CD4-positive, alpha-beta T cell treated with Interleukin-1 beta for 1 hour (primary cell): ENCODE measurements at places on chromosomes 6 and 20.

DNA sequence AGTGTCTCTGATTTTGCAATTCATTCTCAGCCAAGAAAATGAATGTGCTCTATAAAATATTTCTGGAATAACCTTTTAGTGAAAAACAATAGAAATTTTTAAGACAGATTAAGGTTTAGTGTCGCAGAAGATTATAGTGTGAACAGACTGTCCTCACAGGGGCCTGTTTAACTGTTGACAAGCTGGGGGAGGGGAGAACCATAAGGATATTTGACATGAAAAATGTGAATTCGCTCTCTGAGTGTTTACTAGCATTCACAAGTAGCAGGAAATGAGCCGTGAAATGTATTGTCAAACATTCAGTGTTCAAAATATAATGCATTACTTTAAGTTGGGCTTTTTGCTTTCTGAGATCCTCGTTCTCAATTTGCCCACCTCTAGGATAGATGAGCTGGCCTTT, 134.8 kb upstream of the TSHZ2 start:
- no peak for DNase-seq

GRCh38 chr6:30219244-30219643, 6.0 kb upstream of the TRIM26 start:
- DNase-seq: peak; percentile 42

DNA sequence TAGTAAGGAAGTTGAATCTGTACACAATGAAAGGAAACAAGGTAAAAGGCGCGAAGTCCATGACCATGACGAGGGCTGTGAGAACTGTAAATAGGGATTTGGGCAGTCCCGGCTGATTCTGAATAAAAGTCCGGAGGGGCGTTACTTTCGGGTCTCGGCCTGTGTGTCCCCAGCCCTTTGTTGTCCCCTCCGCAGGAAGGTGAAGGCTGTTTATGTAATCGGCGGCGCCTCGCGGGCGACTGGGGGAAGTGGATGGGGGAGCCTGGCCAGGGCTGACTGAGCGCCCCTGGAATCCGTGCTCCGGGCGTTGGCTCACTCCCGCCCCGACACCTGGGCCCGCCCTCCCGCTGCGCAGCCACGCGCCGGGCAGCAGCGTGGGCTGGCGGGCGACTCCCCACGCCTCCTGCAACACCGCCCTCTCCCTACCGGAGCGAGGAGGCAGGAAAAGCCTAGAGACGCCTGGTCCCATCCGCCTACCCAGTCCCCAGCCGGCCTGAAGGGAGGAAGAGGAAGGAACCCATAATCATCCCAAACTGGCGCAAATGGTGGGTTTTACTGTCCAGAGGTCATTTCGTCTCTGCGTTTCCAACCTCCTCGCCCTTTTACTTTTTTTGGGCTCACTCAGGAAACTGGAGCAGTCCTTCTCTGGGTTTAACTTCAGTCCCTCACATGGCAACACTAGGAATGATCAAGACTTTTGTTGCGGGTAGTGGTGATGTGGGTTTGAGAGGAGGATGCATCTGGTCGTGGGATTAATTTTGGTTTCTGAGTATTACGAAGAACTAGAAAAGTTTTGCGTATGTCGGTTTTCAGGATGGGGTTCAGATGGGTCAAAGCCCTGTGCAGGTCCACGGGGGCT, 12.1 kb downstream of the TRIM31 start:
- peak; percentile 6 for DNase-seq

DNA sequence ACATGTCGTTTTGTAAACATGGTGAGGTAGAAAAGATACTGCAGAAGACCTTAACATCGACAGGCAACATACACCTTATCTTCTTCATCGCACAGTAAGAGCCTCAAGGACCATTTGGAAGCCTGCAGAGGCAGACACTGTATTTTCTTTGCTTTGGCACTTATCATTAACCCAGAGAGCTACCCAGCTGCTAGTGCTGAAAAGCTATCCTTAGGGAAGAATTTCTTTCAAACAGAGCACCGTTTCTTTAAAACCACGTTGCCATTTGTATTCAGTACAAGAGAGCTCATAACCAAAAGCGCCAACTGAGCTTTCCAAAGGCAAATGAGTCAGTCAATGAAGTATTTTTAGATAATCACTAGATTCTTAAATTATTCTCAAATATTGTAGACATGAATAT, 306.6 kb downstream of the EPM2A start:
- DNase-seq: no peak

DNA sequence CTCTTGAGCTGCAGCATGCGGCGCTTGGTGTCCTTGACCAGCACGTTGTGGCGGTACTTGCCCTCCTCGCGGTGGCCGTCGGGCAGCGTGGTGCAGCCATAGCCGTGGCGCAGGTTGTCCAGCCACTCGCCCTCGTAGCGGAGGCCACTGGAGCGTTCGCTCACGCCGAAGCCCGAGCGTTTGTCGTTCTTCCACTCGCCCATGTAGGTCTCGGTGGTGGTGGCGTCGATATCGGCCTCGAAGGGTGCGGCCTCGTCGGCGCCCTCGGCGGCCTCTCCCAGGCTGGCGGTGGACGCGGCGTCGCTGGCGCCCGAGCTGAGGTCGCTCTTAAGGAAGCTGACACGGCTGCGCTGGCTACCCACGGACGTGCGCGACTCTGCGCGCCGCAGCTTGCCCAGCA, 27.3 kb downstream of the JPH2 start:
- no peak for DNase-seq
